ENCODE measurements at places on chromosomes 7 and 10.

- DNase-seq, result no peak
These were observed 301.5 kb downstream of the GRID1 start for GRCh38 chr10:86064931-86065662.

GRCh38 chr10:103367379-103367781 lies 396 bp upstream of the TAF5 start:
- DNase-seq, result no peak

- DNase-seq, result no peak
These were observed 126.7 kb downstream of the ARL4A start for GRCh38 chr7:12814107-12814506.

DNA sequence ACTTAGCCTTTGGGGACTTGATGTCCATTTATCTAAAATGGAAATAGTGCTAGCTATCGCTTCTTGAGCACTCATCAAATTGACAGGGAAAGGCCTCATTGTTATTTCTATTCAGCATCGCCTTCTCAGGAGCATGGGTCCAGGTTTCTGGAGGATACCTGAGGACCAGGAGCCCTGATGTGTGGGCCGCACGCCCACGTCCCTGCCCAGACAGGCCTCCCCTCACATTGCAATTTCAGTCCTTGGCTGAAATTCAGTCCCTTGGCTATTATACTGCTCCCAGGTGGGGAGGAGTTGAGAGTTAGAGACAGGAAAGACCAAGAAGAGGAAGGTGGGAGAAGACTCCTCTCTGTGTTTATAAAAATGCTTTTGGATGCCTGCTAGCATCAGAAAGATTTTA lies 38.9 kb downstream of the GPRIN2 start:
- DNase-seq, result no peak

- DNase-seq, result no peak
These were observed 595.9 kb downstream of the KCNMA1 start for GRCh38 chr10:77041636-77042258.

GRCh38 chr10:71392292-71392691 lies 4.4 kb upstream of the CDH23 start:
- no peak for DNase-seq

- DNase-seq, result no peak
These were observed 5.6 kb upstream of the EMX2 start for GRCh38 chr10:117536866-117537435.

GRCh38 chr7:47211519-47211973 lies 370.4 kb downstream of the TNS3 start:
- DNase-seq, result no peak

DNA sequence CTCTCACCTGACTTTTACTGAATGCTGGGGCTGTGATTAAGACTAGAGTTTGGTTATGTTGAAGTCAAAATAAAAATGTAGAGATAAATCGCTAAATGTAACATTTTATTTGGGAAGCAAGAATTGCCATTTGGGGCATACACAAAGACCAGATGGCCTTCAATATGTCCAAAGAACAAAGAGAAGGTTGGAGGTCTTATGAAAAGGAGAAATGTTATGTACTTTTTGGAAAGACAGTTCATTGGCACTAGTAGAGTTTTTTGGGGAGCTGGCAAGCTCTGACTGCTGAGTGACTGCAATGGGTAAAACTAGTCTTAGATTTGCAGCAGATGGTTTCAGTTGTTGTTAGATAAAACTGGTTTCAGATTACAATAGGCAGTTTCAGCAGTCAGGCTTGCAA lies 35.6 kb upstream of the GALNT17 start:
- no peak for DNase-seq

GRCh38 chr7:26413007-26413691 lies 121.5 kb downstream of the SNX10 start:
- no peak for DNase-seq

- DNase-seq, result no peak
These were observed 264.8 kb downstream of the PTPRN2 start for GRCh38 chr7:158322616-158323530.

DNA sequence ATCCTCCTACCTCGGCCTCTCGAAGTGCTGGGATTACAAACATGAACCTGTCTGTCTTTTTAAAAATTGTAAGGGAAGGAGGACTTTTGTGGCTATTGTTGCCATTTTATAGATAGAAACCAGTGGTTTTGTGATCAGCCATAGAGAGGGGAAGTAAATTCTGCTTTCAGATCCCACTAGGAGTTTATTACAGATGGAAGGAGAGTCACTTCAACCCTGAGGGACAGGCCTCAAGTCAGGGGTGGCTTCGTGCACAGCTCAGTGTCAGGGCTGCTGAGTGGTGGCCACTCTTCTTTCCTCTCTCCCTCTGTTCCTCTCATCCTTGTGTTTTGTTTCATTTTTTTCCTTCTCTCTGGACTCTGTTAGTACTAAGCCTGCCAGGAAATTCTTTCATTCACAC lies 60.8 kb downstream of the OGDH start:
- DNase-seq, result no peak

DNA sequence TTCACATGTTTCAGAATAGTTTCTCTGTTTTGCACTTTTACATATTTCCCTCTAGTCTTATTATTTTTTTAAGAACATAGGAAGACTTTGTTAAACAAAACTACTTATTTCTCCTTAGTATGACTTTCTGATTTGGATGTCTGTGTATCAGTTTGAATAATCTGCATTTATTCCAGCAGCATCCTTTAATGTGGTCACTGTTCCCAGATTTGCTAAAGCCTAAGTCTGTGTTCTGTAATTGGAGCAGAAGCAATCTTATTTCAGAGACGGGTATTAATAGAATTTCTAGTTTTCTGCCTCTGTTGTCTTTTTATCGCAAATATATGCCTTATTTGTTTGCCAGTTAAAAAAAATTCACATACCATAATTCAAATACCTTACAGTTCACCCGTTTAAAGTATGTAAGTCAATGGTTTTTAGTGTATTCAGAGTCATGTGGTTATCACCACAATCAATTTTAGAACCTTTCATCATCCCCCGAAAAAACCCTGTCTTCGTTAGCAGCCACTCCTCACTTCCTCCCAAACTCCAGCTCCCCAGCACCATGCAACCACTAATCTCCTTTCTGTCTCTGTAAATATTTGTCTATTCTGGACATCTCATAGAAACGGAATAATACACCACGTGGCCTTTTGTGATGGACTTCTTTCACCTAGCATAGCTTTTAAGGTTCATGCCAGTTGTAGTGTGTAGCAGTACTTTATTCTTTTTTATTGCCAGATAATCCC lies 58.7 kb downstream of the INPP5F start:
- no peak for DNase-seq

All from brain pericyte (primary cell).